ENCODE measurements at places on chromosomes 7 and 10. TPM values are rescaled to one million over a fixed set of nuclear protein-coding genes. Genes with fewer than 3 reads are reported as not detected.
A peak's percentile ranks its signal among the peaks of the same experiment; 100 is the strongest.

GRCh38 chr10:16310440-16310839 lies 126.4 kb upstream of the PTER start:
- no peak for DNase-seq

DNA sequence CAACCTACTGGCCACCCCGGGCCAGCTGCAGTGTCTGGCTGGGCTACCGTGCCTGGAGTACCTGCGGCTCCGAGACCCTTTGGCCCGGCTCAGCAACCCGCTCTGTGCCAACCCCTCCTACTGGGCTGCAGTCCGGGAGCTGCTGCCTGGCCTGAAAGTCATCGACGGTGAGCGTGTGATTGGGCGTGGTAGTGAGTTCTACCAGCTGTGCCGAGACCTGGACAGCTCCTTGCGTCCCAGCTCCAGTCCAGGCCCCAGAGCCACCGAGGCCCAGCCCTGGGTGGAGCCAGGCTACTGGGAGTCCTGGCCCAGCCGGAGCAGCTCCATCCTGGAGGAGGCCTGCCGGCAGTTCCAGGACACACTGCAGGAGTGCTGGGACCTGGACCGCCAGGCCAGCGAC lies 4.2 kb downstream of the RARRES2 start:
- peak; percentile 50 for DNase-seq

- DNase-seq, result no peak
Observed at GRCh38 chr10:112454910-112455779, 8.1 kb downstream of the VTI1A start.

GRCh38 chr7:102180727-102181126 lies 105.9 kb upstream of the SH2B2 start:
- no peak for DNase-seq

The XRCC2 gene
- total RNA-seq, result 1.2 TPM

- DNase-seq, result no peak
Observed at GRCh38 chr10:12031404-12031803, 11.2 kb downstream of the UPF2 start.

DNA sequence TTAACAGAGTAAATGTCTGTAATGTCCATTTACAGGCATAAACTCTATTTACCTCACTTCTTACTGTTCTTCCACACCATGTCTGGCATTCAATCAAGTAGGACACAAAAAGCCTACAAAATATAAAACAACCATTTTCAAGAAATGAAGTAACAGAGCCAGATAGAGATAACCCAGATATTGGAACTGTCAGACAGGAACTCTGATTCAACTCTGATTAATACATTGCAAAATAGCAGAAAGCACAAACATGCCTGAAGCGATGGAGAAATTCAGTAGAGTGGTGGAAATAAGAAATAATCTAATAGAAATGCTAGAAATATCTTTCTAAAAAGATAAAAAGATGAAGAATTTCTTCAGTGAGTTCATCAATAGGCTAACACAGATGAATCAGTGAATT lies 964.4 kb downstream of the PCDH15 start:
- no peak for DNase-seq

GRCh38 chr10:91935886-91936285 lies 12.3 kb downstream of the BTAF1 start:
- DNase-seq, result no peak

The AZGP1 gene
- not detected for total RNA-seq

The PHYHIPL gene
- not detected for total RNA-seq

GRCh38 chr10:27723436-27723835 lies 22.2 kb downstream of the MKX start:
- peak; percentile 69 for DNase-seq

The NCAPG2 gene
- total RNA-seq, result 8.0 TPM

- peak; percentile 58 for DNase-seq
Observed at GRCh38 chr7:83824214-83824613, 175.3 kb upstream of the SEMA3E start.

The TET1 gene
- 4.0 TPM for total RNA-seq

DNA sequence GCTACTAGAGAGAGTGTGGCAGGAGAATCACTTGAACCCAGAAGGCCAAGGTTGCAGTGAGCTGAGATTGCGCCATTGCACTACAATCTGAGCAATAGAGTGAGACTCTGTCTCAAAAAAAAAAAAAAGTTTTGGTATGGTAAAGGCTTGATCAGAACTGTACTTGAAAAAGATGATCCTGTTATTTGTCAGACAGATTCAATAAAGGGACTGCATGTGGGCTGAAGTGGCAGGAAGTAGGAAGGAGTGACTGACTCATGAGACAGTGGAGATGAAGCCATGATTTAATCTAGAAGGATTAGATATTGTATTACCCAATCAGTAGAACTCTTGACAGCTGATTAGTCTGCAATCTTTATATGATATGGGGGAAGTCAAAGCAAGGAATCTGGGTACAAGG lies 2.7 kb upstream of the TMEM254 start:
- DNase-seq, result peak; percentile 77

DNA sequence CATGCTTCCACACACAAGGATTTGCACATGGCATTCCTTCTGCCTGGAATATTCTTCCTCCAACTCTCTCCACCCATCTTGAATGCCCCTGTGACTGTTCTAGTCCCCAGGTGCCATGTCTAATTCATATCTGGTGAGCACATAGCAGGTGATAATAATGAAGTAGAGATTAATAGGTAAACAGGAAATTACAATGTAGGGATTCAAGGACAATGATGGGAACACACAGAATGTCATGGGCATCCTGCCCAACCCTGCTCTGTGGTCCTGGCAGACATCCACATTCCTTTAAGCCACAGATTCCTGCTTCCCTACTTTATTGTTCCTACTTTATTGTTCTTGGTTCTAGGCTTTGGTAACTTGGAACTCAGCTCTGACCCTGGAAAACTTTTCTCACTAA lies 115.8 kb downstream of the THSD7A start:
- no peak for DNase-seq

- no peak for DNase-seq
Observed at GRCh38 chr10:78045237-78045636, 11.6 kb downstream of the RPS24 start.

- DNase-seq, result no peak
Observed at GRCh38 chr7:30351724-30352123, 67.3 kb downstream of the ZNRF2 start.

The UPK3B gene
- total RNA-seq, result 0.88 TPM

DNA sequence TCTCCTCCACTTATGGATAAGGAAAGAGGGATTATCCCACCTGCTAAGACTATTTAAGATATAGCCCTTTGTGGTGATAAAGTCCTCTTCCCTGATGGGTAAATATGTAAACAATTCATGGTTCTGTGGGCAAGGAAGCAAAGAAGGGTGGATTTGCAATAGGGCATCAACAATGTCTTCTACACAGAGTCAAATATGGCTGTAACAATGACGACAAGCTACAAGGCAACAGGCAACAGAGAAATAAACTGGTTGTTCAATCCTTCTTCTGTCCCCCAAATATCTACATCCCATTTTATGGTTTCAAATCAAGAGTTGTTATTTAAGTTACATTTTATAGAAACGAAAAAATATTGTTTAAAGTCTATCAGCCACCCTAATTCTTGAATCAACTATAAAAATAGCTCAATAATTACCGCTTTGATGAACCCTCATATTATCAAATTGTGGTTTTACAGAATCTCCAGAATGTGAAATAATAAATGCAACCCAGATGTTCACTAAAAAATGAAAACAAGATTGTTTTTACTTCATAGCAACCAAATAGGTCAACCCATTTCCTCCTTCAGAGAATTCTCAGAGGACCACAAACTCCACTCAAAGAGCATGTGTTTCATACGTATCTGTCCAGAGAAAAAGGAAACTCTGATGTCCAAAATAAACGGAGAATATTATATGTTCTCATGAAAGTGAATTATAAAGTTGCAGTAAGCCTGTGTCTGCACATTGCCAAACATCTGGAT lies 13.8 kb downstream of the CYTH3 start:
- peak; percentile 81 for DNase-seq

The SPDYE1 gene
- total RNA-seq, result not detected

GRCh38 chr10:122884166-122884565 lies 4.8 kb upstream of the FAM24B start:
- no peak for DNase-seq

The PON1 gene
- total RNA-seq, result not detected

The MEPCE gene
- total RNA-seq, result 28.6 TPM

The SFTPD gene
- total RNA-seq, result 0.36 TPM

The GBX1 gene
- not detected for total RNA-seq

The CALML3 gene
- not detected for total RNA-seq

The PNLIPRP1 gene
- total RNA-seq, result not detected
